ENCODE measurements at places on chromosomes 3 and 15. TPM values are rescaled to one million over a fixed set of nuclear protein-coding genes. Genes with fewer than 3 reads are reported as not detected.

DNA sequence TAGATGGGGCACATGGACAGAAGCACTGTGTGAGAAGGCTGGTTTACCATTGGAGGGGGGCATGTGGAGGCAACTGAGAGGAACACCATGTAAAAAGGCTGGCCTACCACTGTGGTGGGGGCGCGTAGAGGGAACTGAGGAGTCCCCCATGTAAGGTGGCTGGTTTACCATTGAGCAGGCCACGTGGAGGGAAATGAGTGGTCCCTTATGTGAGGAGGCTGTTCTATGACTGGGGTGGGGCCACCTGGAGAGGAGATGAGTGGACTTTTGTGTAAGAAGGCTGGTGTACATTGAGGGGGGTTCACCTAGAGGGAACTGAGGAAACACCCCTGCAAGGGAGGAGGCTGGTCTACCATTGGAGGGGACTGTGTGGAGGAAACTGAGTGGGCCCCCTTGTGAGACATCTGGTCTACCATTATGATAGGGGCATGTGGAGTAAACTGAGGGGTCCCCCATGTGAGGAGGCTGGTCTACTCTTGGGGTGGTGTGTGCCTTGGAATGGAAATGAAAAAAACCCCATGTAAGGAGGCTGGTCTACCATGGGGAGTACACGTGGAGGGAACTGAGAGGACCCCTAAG, 156.9 kb downstream of the FBLN2 start:
- H3K4me3 ChIP-seq, result no peak overlapping the region
- no peaks in the 10 kb centered on the region for H3K27me3 ChIP-seq
- no peaks in the 10 kb centered on the region for H3K36me3 ChIP-seq
- no peaks in the 10 kb centered on the region for H3K4me1 ChIP-seq

C2CD4B gene
- total RNA-seq, result 0.74 TPM

DNA sequence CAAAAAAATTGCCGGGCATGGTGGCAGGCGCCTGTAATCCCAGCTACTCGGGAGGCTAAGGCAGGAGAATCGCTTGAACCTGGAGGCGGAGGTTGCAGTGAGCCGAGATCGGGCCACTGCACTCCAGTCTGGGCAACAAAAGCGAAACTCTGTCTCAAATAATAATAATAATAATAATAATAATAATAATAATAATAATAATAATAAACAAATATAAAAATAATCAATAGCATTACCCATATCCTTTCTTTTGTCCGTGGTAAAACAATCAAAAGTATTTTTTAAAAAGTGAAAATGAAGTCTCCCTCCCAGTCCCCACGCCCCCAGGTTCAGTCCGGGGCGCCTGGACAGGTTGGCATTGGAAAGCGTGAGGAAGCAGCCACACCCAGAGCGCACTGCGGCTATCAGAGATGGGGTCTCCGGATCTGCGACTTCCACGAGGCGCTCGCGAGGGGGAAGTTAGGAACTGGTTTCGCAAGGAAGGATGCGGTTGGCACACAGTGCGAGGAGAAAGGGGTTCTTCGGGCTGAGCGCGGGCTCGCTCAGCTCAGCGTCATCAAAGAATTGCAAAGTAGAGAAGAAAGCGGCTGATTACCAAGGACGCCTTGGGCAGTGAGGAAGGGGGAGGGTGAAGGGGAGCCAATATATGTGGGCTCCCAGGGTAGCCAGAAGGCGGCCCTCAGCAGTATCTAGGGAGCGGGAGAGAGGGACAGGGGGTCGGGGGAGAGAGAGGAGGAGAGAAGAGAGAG, 69.5 kb upstream of the EPHB3 start:
- no peak for DNase-seq
- no peak overlapping the region for H3K4me3 ChIP-seq
- peaks cover 11% of the 10 kb centered on the region for H3K27me3 ChIP-seq
- H3K36me3 ChIP-seq, result no peaks in the 10 kb centered on the region
- H3K4me1 ChIP-seq, result no peaks in the 10 kb centered on the region
- no peak overlapping the region for H3K27ac ChIP-seq

ANKRD63 gene
- total RNA-seq, result 0.35 TPM

DNA sequence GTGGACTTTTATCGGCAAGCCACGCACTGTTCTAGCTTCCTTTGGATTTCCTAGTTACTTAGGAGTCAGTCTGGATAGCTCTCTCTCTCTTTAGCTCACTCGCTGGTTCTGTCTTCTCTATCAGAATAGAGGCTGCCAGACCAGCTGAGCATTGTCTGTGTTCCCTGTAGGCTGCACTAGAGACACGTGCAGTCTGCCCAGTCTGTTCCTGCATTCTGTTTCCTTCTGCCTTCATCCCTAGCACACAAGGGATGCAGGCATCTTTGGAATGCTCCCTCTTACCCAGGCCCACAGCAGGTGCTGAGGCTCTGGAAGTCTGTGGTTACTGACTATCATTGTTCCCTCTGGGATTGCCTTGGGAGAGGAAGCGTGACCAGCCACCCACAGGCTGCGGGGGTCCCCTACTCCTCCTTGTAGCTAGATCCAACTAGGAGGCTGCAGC, 322.8 kb downstream of the ZNF621 start:
- H3K27me3 ChIP-seq, result no peaks in the 10 kb centered on the region
- H3K27ac ChIP-seq, result no peak overlapping the region
- DNase-seq, result no peak
- H3K36me3 ChIP-seq, result no peaks in the 10 kb centered on the region
- no peaks in the 10 kb centered on the region for H3K4me1 ChIP-seq

DNA sequence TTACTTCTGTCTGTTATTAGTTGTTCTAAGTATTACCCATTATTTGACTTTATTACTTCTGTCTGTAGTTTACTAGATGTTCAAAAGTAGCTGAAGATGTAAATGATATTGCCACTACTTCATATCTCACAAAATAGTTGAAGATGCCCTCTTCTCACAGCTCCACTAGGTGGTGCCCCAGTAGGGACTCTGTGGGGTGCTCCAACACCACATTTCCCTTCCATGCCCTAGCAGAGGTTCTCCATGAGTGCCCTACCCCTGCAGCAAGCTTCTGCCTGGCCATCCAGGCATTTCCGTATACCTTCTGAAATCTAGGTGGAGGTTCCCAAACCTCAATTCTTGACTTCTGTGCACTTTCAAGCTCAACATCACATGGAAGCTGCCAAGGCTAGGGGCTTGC, 80.8 kb downstream of the KCNH8 start:
- H3K36me3 ChIP-seq, result no peaks in the 10 kb centered on the region
- no peaks in the 10 kb centered on the region for H3K27me3 ChIP-seq
- no peaks in the 10 kb centered on the region for H3K4me1 ChIP-seq

DNA sequence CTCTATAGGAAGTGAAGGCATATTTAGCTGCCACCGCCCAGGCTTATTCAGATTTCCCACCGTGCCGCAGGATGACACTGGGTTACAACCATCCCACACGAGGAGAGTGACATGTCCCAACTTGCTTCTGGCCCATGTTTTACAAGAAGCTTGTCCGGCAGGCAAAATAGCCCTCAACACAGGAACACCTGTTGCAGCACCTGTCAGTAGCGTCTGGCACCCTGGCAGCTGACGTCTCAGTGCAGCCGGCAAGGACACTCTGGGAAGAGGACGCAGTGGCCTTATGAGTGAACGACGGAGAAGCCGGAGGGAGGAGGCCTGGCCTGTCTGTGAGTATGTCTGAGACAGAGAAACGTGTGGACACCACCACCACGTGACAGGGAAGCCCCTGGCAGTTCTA, 32.1 kb downstream of the FAM174B start:
- H3K27ac ChIP-seq, result no peak overlapping the region
- H3K27me3 ChIP-seq, result no peaks in the 10 kb centered on the region
- DNase-seq, result no peak
- no peaks in the 10 kb centered on the region for H3K36me3 ChIP-seq

TEX9 gene
- total RNA-seq, result 1.2 TPM

DNA sequence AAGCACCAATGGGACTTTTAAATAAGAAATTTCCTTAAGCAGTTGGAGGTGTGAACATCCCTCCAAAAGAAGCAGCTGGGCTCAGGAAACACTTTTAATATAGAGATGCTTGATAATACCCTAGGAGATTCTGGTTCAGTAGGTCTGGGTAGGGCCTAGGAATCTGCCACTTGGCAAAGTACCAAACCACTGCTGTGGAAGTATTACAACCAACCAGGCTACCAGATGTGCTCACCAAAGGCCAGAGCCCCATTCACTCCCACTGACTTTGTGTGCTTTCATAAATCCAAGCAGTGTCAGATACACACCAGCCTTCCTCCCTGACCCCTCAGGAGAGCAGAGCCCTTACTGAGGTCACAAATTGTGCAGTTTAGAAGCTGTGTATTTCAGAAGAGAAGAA, 162.6 kb downstream of the CCNL1 start:
- H3K27me3 ChIP-seq, result peaks cover 7% of the 10 kb centered on the region
- DNase-seq, result no peak
- no peaks in the 10 kb centered on the region for H3K36me3 ChIP-seq
- H3K4me1 ChIP-seq, result no peaks in the 10 kb centered on the region
- H3K4me3 ChIP-seq, result no peak overlapping the region

CEP19 gene
- total RNA-seq, result 1.9 TPM

GRCh38 chr3:59056706-59057105, 6.9 kb upstream of the CFAP20DC start:
- H3K36me3 ChIP-seq, result no peaks in the 10 kb centered on the region
- H3K27me3 ChIP-seq, result peaks cover 2% of the 10 kb centered on the region
- no peak for DNase-seq
- no peaks in the 10 kb centered on the region for H3K4me1 ChIP-seq
- H3K4me3 ChIP-seq, result no peak overlapping the region

LRRN1 gene
- 0.44 TPM for total RNA-seq

GRCh38 chr15:55764398-55764797, 21.4 kb upstream of the PRTG start:
- no peaks in the 10 kb centered on the region for H3K27me3 ChIP-seq
- H3K27ac ChIP-seq, result no peak overlapping the region
- no peak for DNase-seq

DNA sequence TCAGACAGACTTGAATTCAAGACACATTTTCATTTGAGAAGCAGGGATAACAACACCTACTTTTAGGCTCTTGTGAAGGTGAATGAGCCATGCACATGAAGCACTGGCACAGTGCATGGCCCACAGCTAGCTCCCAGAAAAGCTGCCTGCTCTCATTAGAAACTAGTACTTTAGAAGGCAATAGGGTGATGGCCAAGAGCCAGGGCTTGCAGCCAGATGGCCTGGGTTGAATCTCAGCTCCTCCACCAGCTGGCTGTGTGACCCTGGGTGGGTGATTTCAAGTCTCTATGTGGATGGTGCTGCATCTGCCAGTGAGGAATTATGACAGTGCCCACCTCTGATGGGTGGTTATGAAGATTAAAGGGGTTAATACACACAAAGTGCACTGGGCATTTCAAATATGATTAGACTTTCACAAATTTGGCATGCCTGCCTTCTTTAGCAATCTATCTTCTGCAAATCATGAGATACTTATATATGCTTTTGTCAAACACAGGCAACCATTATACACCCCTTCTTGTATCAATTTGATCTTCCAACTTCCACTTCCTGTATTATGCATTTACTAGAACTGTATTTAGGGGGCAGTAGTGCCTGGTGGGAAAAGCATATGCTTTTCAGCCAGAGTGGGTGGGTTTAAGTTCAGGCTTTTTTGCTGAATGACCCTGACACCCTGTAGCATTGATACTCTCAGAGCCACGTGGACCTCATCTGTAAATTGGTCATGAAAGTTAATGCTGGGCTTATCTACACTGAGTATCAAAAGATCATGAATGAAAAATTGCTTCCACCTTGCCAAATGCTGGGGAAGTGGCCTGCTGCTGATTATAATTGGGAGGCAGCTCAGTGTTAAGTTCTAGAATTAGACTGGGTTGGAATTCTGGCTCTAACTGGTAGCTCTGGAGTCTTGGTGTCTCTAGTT, 34.7 kb upstream of the RBP1 start:
- DNase-seq, result no peak
- H3K4me3 ChIP-seq, result no peak overlapping the region
- H3K4me1 ChIP-seq, result no peaks in the 10 kb centered on the region
- no peaks in the 10 kb centered on the region for H3K27me3 ChIP-seq
- no peaks in the 10 kb centered on the region for H3K36me3 ChIP-seq

ATP13A5 gene
- not detected for total RNA-seq

GOLGA8A gene
- total RNA-seq, result 234 TPM

DNA sequence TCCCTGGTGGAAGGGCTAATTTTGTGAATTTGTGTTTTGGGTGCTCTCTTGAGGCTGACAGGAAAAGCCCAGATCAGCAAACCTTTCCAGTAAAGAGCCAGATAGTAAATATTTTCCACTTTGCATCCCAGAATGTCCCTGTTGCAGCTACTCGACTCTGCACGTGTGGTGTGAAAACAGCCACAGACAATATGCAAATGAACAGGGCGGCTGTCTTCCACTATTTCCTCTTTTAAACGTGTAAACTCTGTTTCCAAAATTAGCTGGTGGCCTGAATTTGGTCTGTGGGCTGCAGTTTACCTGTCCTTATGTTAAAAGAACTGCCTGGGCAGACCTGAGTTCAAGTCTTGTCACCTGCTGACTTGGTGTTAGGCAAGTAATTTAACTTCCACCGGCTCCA, 202.7 kb downstream of the EDEM1 start:
- H3K4me1 ChIP-seq, result no peaks in the 10 kb centered on the region
- H3K4me3 ChIP-seq, result no peak overlapping the region
- H3K36me3 ChIP-seq, result no peaks in the 10 kb centered on the region
